Uterine smooth muscle cell (primary cell): ENCODE measurements at places on chromosomes 4 and X. TPM values are rescaled to one million over a fixed set of nuclear protein-coding genes. Genes with fewer than 3 reads are reported as not detected.

The STATH gene
- not detected in 2 replicates for total RNA-seq

The ASB9 gene
- total RNA-seq, result 0.25 and 0.33 TPM in 2 replicates

The FMR1NB gene
- not detected in 2 replicates for total RNA-seq

The SRPX2 gene
- 19.8 and 58.2 TPM in 2 replicates for total RNA-seq

The VCX3B gene
- total RNA-seq, result not detected in 2 replicates

The GLUD2 gene
- total RNA-seq, result 1.2 and 2.0 TPM in 2 replicates

The SORCS2 gene
- total RNA-seq, result 0.44 and 1.5 TPM in 2 replicates

The KDM6A gene
- 23.4 and 25.6 TPM in 2 replicates for total RNA-seq

The NHSL2 gene
- total RNA-seq, result 1.4 and 1.5 TPM in 2 replicates

The UGT2B17 gene
- total RNA-seq, result not detected in 2 replicates

The PAGE2 gene
- total RNA-seq, result not detected in 2 replicates

The SMIM9 gene
- total RNA-seq, result not detected in 2 replicates

The SASH3 gene
- total RNA-seq, result not detected in 2 replicates

The RHOXF1 gene
- not detected in 2 replicates for total RNA-seq

The CENPVL1 gene
- total RNA-seq, result not detected in 2 replicates

The CFAP47 gene
- 0.11 and 0.12 TPM in 2 replicates for total RNA-seq

The SRP72 gene
- total RNA-seq, result 67.1 and 124 TPM in 2 replicates

The SLC9A7 gene
- 45.4 and 57.9 TPM in 2 replicates for total RNA-seq

The ZBTB49 gene
- 4.1 and 7.0 TPM in 2 replicates for total RNA-seq

The PRR27 gene
- not detected in 2 replicates for total RNA-seq

The RRH gene
- 0.22 TPM in 1 of 2 replicates, not detected in the other for total RNA-seq

The RASGEF1B gene
- 1.1 and 1.2 TPM in 2 replicates for total RNA-seq

The UNC5C gene
- under 0.01 and 0.12 TPM in 2 replicates for total RNA-seq

The GAGE13 gene
- total RNA-seq, result not detected in 2 replicates

The XG gene
- total RNA-seq, result 3.3 and 4.9 TPM in 2 replicates

The GALNTL6 gene
- 0.11 and 0.12 TPM in 2 replicates for total RNA-seq

The RTL9 gene
- total RNA-seq, result 0.11 and 0.37 TPM in 2 replicates

The PNMA6F gene
- total RNA-seq, result not detected in 2 replicates

The HPGD gene
- 1.5 and 9.8 TPM in 2 replicates for total RNA-seq

The DOCK11 gene
- 39.5 and 43.0 TPM in 2 replicates for total RNA-seq

The ANOS1 gene
- total RNA-seq, result 7.9 and 12.5 TPM in 2 replicates

The ZDHHC15 gene
- 0.11 and 0.25 TPM in 2 replicates for total RNA-seq

The GPRASP1 gene
- total RNA-seq, result 4.1 and 8.6 TPM in 2 replicates

The USP38 gene
- 23.0 and 23.2 TPM in 2 replicates for total RNA-seq

The PDZD4 gene
- total RNA-seq, result 0.12 and 0.22 TPM in 2 replicates

The CCSER1 gene
- total RNA-seq, result 0.33 and 2.9 TPM in 2 replicates

The C4orf51 gene
- total RNA-seq, result not detected in 2 replicates

The GABRE gene
- total RNA-seq, result 15.2 and 20.7 TPM in 2 replicates

The CD99L2 gene
- total RNA-seq, result 39.7 and 73.0 TPM in 2 replicates

The KDR gene
- 0.75 and 0.77 TPM in 2 replicates for total RNA-seq

The UGT2A1 gene
- not detected in 2 replicates for total RNA-seq

The XKRX gene
- under 0.01 TPM in 2 replicates for total RNA-seq

The EPGN gene
- total RNA-seq, result 1.1 TPM in 1 of 2 replicates, not detected in the other

The JADE1 gene
- total RNA-seq, result 22.5 and 27.2 TPM in 2 replicates

The PALLD gene
- total RNA-seq, result 123 and 146 TPM in 2 replicates

The CHST7 gene
- total RNA-seq, result 8.7 and 11.2 TPM in 2 replicates

The TLR2 gene
- 0.44 and 0.62 TPM in 2 replicates for total RNA-seq

The GYPE gene
- 0.11 and 0.25 TPM in 2 replicates for total RNA-seq

The SCD5 gene
- 3.7 and 9.2 TPM in 2 replicates for total RNA-seq

The ELF4 gene
- 9.7 and 10.4 TPM in 2 replicates for total RNA-seq

The FGF5 gene
- 4.4 and 12.6 TPM in 2 replicates for total RNA-seq

The MGARP gene
- 3.1 and 8.0 TPM in 2 replicates for total RNA-seq

The FTSJ1 gene
- 44.5 and 62.0 TPM in 2 replicates for total RNA-seq

The CSAG2 gene
- total RNA-seq, result not detected in 2 replicates

The RTL3 gene
- total RNA-seq, result not detected in 2 replicates

The VCX gene
- total RNA-seq, result not detected in 2 replicates
